ENCODE measurements at places on chromosomes 6 and 20.

DNA sequence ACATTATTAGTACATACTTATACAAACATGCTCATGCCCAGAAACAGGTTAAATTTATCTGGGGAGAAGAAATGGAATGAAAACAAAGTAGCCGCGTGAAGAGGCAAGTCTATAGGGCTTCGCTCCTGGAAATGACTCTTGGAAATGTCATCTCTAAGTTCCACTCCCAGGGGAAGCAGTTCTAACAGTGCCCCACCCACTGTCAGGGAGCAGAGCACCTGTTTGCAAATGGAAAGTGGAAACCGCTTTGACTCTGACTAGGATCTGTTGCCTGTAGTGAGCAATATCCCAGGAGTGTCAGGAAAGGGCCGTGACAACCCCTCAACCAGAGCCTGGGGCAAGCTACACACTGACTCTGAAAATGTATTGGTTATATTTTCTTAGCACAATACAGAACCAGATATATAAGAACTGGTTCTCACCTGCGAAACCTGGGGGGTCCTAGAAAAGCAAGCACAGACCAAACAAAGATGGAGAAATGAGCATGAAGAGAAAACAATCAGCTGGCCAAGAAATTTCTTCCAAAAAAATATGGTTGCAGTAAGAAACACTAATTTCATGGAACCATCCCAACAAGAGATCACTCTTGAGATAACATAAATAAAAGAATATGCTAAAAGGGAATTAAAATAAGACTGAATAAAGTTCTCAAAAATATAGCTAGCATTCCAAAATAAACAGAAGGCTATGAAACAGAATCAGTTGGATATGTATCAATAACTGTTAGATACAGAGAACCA lies 47.5 kb upstream of the CRISP1 start:
- DNase-seq = no peak

GRCh38 chr20:37958856-37959520 lies 56.1 kb downstream of the VSTM2L start:
- DNase-seq = no peak

GRCh38 chr6:82030301-82030700 lies 217.2 kb downstream of the IBTK start:
- DNase-seq = no peak

GRCh38 chr6:1022719-1023118 lies 289.2 kb upstream of the FOXQ1 start:
- no peak for DNase-seq

GRCh38 chr6:163218361-163218894 lies 196.1 kb upstream of the QKI start:
- no peak for DNase-seq

- no peak for DNase-seq
Measured at GRCh38 chr6:116102873-116103272, 2.2 kb downstream of the NT5DC1 start.

Measured in right hindlimb (tissue), 1 donor.